Stimulated activated CD8-positive, alpha-beta memory T cell treated with anti-CD3 and anti-CD28 coated beads, Interleukin-2, amount 100 ng/mL, for 1 hour (primary cell): ENCODE measurements at places on chromosomes 6 and 20.

- DNase-seq, result no peak
Observed at GRCh38 chr20:2151858-2152281, 50.2 kb downstream of the STK35 start.

DNA sequence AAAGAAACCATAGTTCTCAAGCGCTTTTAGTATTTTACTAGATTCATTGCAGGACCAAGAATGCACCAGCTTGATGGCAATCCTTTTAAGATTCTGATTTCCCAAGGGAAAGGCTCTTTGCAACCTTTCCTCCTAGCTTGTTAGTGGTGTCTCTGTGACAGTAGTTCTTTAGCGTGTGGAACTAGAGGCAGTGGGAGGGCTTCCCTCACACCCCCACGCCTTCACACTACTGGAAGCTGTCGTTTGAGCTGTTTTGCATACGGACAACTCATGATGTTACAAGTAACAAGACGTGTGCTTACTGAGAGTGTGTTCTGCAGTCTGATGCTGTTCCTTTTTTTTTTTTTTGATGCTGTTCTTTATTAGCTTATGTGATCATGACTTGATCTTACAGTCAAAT, 34.1 kb downstream of the EYA4 start:
- no peak for DNase-seq

GRCh38 chr6:32617751-32618150, 19.5 kb upstream of the HLA-DQA1 start:
- DNase-seq, result no peak

GRCh38 chr20:50368813-50369224, 141.4 kb upstream of the PTPN1 start:
- no peak for DNase-seq

- no peak for DNase-seq
Observed at GRCh38 chr6:31722173-31722572, 627 bp upstream of the LY6G6C start.

DNA sequence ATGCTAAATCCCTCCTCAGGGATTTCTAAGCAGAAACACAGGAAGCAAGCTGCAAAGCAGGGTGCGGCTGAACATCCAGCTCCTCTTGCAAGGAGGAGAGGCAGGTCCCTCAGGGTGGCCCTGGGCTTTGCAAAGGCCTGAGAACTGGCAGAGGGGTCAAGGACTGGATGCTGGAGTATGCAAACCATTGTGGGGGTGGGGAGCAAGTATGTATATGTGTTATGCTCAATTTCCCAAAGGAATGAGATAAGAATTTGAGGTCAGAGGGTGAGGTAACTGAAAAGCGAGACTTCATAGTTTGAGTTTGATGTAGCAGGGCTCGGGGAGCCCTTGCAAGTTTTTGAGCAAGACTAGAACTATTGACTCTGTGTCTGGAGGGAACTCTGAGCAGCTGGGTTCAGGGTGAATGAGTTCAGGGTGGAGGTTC, 11.2 kb downstream of the SLC22A2 start:
- DNase-seq, result no peak

DNA sequence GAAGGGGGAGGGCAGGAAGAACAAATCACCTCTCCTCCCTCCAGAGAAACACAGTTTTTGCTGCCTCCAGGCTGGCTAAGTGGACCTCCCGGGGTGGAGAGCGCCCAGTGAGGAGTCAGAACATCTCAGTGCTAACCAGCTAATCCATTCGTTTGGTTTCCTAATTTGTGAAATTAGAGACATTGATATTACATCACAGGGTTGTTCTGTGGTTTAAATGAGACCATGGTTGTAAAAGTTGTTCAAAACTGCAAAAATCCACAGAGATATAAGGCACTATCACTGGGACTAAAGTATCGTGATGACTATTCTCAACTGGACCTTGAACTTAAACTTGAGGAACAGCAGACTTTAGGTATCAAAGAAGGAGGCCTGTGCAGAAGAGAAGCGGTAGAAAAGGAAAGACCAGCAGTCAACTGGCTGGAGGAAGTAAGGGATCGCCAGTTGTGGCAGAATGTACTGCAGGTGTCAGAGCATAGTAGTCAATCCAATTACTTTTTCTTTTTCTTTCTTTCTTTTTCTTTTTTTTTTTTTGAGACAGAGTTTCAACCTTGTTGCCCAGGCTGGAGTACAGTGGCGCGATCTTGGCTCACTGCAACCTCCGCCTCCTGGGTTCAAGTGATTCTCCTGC, 33.9 kb downstream of the RIPOR2 start:
- DNase-seq, result no peak

DNA sequence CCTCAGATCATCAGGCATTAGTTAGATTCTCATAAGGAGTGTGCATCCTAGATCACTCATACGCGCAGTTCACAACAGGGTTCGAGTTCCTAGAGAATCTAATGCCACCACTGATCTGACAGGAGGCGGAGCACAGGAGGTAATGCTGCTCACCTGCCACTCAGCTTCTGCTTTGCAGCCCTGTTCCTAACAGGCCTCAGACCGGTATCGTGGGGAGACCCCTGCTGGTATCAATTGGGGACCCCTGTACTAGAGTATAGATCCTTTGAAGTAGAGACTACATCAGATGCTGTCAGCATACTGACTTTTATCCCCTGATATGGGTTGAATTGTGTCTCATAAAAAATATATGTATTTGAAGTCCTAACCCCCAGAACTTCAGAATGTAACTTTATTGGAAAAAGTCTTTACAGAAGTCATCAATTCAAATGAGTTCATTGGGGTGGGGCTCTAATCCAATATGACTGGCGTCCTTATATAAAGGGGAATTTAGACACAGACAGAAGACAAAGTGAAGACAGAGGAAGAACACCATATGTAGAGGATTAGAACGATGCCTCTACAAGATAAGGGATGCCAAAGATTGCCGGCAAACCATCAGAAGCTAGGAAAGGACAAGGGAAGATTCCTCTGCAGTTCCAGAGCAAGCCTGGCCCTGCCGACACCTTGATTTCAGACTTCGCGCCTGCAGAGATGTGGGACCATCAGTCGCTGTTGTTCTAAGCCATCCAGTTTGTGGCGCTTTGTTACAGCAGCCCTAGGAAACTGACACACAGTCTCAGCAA, 104.4 kb upstream of the BTBD3 start:
- DNase-seq, result no peak

GRCh38 chr20:4713401-4713800, 8.3 kb upstream of the PRND start:
- no peak for DNase-seq

- no peak for DNase-seq
Observed at GRCh38 chr6:31586008-31586407, at the start of gene LST1. LST1 (plus strand) TSS chr6:31586277; CDS start chr6:31587300, 1,023 bp downstream.

- no peak for DNase-seq
Observed at GRCh38 chr6:25553502-25553901, 98.5 kb upstream of the SCGN start.

GRCh38 chr6:32602383-32602782, 12.7 kb upstream of the HLA-DRB1 start:
- DNase-seq, result no peak

GRCh38 chr20:8633366-8633765, 435.5 kb upstream of the PLCB4 start:
- no peak for DNase-seq

GRCh38 chr20:57821935-57822334, 112.1 kb upstream of the PMEPA1 start:
- no peak for DNase-seq
